ENCODE measurements at places on chromosomes 2 and 18. TPM values are rescaled to one million over a fixed set of nuclear protein-coding genes. Genes with fewer than 3 reads are reported as not detected.

- no peak for DNase-seq
Measured at GRCh38 chr2:15154297-15154696, 406.8 kb downstream of the NBAS start.

DNA sequence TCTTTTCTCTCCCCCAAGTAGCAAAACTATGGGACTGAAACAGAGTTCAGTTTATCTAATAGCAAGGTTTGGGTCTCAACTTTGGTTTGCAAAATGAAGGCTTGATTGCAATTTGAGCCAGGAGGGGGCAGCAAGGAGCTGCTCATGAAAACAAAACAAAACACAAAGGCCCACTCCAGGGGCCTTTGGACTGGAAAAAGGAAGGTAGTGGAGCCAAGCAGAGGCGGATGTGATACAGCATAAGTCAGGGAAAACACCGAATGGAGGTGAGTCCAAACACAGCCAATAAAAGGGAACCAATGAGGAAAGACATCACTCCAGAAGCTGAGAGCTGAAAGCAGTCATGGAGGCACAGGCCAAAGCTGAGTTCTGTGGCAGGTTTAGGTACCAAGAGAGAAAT lies 799.7 kb upstream of the ACVR2A start:
- peak; percentile 49 for DNase-seq

GRCh38 chr18:24734058-24734457 lies 273.6 kb downstream of the HRH4 start:
- DNase-seq: peak; percentile 55

DNA sequence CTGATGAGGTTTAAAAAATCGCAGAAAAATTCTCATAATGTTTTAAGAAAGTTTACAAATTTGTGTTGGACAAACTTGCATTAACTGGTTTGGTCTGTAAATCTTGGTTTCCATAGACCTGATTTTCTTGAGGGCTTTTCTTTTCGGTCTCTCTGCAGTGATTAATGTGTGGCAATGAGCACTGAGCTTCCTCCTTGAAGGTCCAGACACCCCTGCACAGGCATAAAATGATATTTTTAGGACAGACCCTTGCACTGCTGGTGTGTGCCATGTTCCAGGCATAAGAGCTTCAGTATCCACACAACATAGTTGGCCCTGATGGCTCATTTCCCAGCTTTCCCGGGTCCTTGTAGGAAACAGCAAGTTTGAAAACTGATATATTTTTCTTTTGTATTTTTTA lies 33.7 kb downstream of the MRPL33 start:
- no peak for DNase-seq

DNA sequence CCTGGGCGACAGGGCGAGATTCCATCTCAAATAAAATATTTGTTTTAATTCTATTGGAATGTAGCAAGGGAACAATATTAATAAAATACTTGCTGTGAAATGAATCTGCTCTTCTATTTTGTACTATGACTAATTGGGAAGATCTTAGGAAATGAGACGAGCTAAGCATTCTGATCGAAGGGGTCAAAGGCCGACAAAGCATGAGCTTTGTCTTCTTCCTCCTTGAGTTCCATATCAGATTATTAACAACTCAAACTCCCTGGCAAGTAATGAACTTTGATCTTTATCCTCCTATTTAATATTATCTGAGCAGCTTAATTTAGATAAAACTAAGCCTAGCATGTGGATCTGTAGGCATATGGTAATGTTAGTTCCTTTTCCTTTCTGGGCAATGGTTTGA lies 15.5 kb downstream of the GEMIN6 start:
- DNase-seq: no peak

- DNase-seq: no peak
Measured at GRCh38 chr2:16729335-16729734, 63.7 kb upstream of the CYRIA start.

GRCh38 chr18:6476190-6476589 lies 61.5 kb upstream of the L3MBTL4 start:
- DNase-seq: no peak

DNA sequence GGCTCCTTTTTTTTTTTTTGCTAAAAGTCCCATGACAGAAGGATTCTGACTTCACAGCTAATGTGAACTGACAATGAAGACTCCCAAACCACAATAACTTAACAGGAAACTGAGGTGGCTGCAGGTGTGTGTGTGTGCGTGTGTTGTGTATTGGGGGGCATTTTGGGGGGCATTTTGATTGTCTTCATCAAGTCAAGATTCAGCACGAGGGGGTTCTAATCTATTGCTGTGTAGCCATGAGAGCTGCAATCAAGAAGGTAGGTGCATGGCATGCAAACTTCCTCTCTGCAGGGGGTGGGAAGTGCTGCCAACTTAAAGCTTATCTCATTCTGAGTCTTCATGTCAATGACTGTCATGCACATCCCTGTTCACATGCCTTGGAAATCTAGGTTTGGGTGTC lies 25.2 kb downstream of the SPRED2 start:
- DNase-seq: no peak

DNA sequence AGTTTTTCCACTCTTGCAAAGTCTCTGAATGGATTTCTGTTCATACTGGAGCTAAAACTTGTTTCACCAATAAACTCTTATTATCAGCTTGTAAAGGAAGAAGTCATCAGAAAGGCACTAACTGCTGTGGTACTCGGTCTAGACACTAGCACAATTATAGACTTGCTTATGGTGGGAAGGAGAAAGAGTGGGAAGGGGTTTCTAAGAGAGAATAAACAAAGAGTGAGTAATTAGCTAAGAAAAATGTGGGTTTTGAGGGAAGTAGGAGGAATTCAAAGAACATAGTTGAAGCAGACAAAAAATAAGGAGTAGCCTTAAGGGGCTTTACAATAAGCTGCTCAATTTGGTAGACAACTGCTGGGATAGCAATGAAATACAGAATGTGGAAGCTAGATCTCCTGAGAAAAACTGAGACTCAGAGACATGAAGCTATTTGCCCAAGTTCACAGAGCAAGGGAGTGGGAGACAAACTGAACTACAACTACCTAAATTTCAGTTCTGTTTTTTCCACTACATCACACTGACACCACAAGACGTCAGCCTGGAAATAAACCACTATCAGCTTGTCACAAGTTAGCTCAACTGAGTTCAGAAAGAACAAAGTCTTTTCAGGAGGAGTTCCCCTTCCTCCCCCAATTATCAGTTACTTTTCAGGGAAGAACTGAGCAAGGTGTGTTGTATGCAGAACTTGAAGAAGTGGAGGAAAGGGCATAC lies 59.7 kb downstream of the MAP4K3 start:
- no peak for DNase-seq

GRCh38 chr2:118055512-118056164 lies 32.6 kb upstream of the INSIG2 start:
- no peak for DNase-seq

- DNase-seq: no peak
Measured at GRCh38 chr2:62045017-62045543, 139.6 kb downstream of the COMMD1 start.

GRCh38 chr2:204583773-204584172 lies 38.5 kb downstream of the PARD3B start:
- DNase-seq: no peak

DNA sequence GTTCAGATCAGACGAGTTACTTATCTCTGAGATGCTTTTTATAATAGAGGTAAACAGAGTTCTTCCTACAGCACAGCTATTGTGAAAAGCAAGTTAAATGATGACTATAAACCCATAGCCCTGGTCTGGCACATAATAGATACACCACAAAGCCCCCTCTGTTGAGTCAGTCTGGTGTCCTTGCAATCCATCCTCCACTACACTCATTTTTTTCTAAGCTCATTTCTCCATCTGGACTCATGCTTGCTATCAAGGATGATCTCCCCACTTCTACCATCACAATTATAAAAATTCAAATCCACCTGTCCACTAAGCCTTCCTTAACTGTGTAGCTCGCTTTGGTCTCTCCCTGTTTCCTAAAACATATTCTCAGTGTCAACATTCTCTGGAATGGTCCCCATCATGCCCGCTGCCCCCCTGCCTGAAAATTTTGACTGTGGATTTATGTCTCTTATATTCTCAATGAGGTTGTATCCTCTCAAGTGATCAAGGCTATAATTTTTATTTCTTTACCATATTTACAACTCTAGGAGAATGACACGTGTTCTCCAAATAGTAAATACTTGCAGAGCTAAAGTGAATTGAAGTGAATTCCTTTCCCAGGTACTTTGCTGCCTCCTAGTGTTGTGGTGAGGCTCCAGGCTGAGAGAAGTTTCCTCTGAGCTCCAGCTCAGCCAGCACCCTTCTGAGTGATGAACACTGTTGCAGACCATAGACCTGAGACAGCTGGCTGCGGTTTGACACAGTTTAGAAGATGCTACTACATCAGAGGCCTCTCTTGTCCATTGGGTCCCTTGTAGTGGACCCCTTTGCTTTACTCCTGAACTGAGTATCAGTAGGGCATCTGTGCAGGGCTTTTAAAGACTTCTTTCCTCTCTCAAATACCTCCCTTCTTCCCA lies 108.7 kb downstream of the DPP10 start:
- peak; percentile 48 for DNase-seq

DNA sequence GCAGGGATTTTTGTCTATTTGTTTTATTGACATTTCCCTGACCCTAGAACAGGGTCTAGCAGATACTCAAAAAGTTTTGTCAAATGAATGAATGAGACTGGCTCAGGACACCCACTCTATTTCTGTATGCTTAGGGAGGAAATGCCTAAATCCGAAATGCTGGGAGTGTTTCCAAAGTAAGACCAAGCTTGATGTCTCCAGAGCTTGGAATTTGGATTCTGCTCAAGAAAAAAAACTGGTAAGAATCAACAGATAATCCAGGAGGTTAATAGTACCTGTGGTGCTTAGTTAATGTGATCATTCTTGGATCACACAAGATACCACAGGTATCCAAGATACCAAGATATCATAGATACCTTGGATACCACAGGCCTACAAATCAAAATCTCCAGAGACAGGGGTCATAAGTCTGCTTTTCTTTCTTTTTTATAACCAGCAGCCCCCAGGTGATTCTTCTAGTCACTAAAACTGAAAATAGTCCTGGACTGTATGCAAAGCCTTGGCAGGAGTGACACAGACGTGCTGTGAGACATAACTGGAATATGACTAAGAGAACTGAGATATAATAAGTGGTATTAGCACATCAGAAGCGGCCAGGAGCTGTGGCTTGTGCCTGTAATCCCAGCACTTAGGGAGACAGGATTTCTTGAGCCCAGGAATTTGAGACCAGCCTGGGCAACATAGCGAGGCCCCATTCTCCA lies 39.9 kb upstream of the SP3 start:
- no peak for DNase-seq

- DNase-seq: no peak
Measured at GRCh38 chr2:98298683-98299164, 47.5 kb upstream of the CNGA3 start.

DNA sequence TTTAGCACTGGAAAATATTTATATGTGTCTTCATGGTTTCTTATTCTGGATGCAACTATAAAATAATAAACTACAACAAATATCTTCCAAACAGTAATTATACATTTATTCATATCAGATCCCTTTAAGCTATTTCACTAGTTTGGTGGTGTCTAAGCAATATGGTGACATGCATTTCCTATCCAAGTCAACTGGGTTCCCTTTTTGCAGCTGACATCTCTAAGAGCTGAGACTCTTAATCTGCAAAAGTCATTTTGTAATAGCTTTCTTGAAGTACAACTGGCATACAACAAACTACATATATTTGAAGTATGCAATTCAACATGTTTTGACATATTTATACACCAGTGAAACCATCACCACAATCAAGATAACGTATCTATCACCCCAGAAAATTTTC lies 59.9 kb upstream of the SLC1A4 start:
- DNase-seq: no peak

DNA sequence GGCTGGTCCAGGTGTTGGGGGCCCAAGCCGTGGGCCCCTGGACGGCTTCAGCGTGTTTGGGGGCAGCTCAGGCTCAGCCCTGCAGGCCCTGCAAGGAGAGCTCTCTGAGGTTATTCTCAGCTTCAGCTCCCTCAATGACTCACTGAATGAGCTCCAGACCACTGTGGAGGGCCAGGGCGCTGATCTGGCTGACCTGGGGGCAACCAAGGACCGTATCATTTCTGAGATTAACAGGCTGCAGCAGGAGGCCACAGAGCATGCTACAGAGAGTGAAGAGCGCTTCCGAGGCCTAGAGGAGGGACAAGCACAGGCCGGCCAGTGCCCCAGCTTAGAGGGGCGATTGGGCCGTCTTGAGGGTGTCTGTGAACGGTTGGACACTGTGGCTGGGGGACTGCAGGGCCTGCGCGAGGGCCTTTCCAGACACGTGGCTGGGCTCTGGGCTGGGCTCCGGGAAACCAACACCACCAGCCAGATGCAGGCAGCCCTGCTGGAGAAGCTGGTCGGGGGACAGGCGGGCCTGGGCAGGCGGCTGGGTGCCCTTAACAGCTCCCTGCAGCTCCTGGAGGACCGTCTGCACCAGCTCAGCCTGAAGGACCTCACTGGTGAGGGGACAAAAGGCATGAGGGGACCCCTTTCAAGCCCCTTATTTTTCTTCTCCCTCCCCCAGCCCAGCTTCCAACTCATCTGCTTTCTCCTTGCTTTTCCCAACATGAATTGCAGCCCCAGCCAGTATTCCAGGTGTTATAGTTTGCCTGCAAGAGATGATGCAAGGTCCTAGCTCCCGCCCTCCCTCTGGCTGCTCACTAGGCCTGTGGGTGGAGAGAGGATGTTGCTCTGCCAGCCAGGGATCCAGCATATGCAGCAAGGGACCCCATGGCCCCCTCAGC lies 2.9 kb upstream of the KHK start:
- DNase-seq: no peak

- no peak for DNase-seq
Measured at GRCh38 chr2:138036522-138036921, 72.2 kb downstream of the HNMT start.

Gene TACR1
- total RNA-seq: not detected

Gene ALLC
- total RNA-seq: not detected

Gene IGFBP2
- 56.2 TPM for total RNA-seq

Gene MYO5B
- 0.87 TPM for total RNA-seq

Gene NT5DC4
- total RNA-seq: not detected

Gene VIL1
- total RNA-seq: not detected

Data from lung microvascular endothelial cell (primary cell).